Stimulated activated CD8-positive, alpha-beta memory T cell treated with anti-CD3 and anti-CD28 coated beads, Interleukin-4, amount 100 ng/mL, for 4 hours (primary cell): ENCODE measurements at places on chromosomes 2 and 18.

GRCh38 chr2:63424329-63425078 lies 163.8 kb downstream of the WDPCP start:
- no peak for DNase-seq

DNA sequence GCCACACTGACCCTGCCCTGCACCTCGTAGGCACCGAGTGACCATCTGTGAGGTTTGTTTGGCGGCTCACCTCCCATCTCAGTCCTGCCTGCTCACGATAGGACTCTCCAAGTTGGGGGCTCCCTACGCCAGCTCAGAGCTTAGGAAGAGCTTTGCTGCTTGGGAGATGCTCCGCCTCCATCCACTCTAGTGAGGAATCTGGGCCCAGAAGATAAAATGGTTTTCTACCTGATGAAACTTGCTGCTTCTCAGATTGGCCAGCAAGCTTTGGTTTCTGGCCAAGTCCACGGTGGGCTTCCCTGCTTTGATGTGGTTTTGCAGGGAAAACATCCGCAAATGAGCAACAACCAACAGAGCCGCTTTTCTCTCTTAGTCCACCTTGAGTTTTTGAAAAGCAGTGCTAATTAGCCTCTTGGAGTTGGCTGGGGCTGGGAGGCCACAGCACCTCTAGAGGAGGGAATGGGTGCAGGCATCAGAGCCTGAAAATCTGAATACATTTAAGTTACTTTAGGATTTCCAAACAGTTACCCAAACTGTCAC lies 42.2 kb downstream of the THNSL2 start:
- DNase-seq, result no peak

DNA sequence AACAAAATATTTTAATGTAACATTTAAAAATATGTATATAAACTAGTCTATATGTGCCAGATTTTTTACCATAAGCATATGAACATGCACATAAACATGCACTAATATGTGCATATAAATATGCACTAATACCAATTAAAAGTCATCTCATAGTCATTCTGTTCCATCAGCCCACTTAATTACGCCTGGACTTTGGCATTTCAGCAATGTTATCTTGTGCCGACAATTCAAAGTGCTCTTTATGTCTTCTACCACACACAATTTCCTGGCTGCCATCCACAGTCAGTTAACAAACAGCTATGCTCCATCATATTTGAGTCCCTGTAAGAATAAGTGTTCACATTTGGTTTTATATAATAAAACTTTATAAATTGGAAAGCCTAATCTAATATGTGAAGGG lies 92.6 kb upstream of the TSPYL6 start:
- no peak for DNase-seq

DNA sequence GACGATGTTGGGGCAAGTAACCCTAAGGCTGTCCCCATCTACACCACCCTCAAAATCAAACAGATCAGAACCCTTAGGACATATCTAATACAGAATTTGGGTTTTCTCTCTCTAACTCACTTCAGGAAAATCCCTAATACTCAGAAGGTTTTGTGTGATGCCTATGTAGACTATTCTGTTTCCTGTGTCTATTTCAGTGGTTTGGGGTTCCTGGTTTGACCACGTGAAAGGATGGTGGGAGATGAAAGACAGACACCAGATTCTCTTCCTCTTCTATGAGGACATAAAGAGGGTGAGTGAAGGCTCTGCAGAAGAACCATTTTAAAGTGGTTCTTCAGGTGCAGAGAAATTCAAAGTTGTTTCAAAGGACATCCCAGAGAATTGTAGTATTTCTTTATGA lies 16.3 kb downstream of the SULT1C2 start:
- no peak for DNase-seq

DNA sequence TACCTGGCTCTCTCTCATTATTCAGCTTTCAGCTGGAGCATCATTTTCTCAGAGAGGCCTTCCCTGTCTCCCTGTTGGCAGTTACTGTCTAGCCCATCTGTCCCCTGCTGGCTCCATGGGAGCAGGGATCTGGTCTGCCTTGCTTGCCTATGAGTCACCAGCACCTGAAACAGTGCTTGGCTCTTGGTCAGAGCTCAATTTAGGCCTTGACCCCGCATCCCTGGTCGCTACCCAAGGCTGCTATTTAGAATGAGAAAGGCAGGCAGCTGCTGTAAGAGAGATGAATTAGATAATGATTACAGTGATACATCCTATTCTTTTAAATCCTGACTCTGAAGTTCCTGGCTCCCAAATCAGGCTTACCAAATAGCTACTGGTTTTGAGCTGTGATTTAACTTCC lies 32.9 kb downstream of the KCNE4 start:
- no peak for DNase-seq

DNA sequence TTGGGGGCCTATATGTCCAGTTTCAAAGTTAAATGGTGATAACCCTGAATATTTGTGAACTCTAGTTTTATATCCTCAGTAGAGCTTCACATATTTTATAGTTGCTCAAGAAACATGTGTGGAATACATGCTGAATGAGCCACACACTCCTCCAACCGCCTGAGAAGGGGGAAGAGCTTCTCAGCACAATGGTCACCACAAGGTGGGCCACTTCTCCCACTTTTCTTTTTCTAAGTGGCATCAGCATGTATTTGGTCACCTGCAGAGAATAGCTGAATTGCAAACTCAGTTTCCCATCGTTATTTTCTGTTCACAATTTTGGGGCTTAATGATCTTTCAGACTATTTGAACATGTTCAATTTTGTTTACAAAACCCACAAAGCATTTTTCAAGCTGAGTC lies 340.5 kb downstream of the PARD3B start:
- no peak for DNase-seq

GRCh38 chr18:61553045-61553659 lies 219.9 kb downstream of the CDH20 start:
- DNase-seq, result no peak

DNA sequence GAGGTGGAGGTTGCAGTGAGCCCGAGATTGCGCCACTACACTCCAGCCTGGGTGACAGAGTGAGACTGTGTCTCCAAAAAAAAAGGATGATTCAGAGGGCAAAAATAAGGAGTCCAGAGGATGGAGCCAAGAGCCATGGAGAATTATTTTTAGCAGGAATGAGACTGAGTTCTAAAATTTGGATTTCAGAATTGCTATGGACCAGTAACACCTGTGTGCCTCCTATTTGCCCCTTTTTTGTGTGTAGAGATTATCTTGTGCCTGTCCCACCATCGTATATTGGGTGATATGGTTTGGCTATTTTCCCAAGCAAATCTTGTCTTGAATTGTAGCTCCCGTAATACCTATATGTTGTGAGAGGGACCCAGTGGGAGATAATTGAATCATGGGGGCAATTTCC lies 16.4 kb upstream of the RGPD8 start:
- no peak for DNase-seq

DNA sequence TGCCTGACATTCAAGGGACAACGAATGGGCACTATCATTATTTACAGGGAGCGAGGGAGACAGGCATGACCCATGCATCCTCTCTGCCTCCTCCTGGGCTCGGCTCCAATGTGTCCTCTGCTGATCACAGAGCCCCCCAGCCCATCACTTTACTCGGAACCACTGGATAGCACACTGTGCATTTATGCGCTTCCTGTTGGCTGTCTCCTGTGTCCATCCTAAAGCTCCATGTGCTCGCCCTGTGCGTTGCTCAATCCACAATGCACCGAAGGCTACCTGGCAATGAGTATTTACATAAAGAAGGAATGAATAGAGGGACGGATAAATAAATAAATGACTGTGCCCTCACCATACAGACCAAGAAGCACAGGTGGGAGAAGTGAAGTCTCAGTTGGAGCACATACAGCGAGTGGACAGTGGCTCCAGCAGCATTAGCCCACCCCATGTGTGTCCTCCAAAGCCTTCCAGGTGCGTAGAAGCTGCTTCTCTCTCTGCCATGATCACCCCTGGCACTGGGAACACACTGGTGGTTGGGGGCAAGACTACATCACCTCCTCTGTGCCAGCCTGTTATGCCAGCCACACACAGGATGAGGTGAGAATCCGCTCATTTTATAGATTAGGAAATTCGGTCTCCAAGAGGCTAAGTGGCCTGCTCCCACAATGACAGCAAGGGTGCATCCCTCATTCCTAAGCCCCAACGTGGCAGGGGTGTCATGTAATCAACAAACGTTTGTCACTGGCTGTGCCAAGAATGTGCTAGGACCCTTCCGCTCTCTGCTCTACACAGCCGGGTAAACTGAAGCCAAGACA lies 2.3 kb upstream of the GDF7 start:
- no peak for DNase-seq

DNA sequence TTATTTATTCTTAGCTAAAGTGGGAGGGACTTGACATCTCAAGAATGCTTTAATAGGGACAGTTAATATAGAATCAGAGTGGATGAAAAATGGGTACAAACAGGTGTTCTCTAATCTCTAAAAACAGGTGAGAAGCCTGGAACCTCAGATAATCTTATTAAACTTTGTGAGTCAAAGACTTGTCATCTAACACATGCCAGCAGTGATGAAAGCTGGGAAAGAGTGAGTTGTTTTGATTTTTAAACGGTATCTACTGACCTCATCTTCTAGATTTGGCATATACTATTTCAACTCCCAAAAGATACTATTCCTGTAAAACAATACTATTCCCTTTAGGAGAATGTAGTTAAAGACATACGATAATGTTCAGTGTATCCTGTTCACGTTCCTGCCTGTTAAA lies 103.4 kb downstream of the CCDC141 start:
- no peak for DNase-seq

- DNase-seq, result peak; percentile 67
These were observed 19.2 kb downstream of the NEURL3 start for GRCh38 chr2:96485751-96486651.

GRCh38 chr18:59672235-59672711 lies 24.9 kb downstream of the CCBE1 start:
- DNase-seq, result no peak

- DNase-seq, result no peak
These were observed 14.2 kb downstream of the MTX2 start for GRCh38 chr2:176283291-176284068.

GRCh38 chr2:53787614-53788289 lies 908 bp downstream of the ERLEC1 start:
- no peak for DNase-seq

DNA sequence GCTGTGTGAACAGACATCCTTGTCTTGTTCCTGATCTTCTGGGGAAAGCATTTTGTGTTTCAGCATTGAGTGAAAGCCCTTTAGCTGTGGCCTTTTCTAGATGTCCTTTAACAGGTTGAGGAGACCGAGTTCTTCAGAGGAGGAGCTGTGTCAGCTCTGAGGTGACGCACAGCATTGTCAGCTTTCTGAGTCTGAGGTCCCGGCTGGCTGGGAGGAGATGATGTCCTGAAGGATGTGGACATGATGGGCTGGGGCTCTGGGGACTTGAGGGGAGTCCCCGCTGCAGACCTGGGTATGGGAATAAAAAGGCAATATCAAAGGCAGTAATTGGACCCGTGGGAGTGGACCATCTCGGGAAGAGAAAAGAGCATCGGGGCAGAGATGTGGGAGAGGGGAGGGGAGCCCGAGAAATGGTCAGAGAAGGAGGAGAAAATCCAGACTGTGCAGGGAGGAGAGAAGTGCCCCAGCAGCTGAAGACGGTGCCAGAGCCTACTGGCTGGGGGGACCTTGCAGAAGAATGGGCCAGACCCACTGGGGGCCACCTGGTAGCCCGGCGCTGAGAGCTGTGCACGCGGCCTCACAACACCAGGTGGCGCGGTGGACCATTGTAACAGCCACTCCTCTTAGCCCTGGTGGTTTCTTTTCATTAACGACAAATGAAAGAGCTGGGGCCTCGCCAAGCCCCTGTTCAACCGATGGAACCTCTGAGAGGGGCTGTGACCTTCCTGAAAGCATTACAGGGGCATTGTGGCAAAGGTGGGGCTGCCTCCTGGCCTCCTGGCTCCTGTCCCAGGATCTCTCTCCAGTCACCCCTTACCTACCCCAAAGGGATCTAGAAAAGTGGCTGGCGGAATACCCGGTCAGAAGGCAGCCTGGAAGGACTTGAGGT lies 61.6 kb downstream of the ST3GAL5 start:
- peak; percentile 72 for DNase-seq

- DNase-seq, result no peak
These were observed 65.4 kb downstream of the HIBCH start for GRCh38 chr2:190254063-190254850.
